ENCODE measurements at places on chromosomes 3 and 15.

- H3K27ac ChIP-seq = no peak overlapping the region
- H3K4me1 ChIP-seq = no peaks in the 10 kb centered on the region
- DNase-seq = no peak
- no peak overlapping the region for H3K4me3 ChIP-seq
- no peaks in the 10 kb centered on the region for H3K36me3 ChIP-seq
- H3K27me3 ChIP-seq = no peaks in the 10 kb centered on the region
Measured at GRCh38 chr15:62141200-62141599, 23.9 kb downstream of the C2CD4B start.

- no peak for DNase-seq
- no peak overlapping the region for H3K27ac ChIP-seq
- H3K36me3 ChIP-seq = no peaks in the 10 kb centered on the region
- H3K27me3 ChIP-seq = no peaks in the 10 kb centered on the region
Measured at GRCh38 chr3:23676093-23676492, 129.7 kb upstream of the UBE2E1 start.

DNA sequence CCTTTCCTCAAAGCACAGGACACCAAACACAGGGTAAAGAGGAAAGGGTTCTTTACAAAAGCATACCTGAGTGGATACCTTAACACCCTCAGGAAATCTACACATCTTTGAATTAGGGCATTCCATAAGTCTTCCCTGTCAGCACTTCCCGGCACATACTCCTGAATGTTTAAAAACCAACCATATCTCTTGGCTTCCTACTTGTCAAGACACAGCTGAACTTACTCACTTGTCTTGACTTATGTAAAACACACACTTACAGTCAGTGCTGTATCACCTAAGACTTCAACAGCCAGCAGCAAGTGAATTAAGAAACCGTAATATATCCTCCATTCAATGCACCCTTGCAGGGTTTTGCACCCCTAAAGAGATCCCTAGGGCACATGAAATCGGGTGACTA lies 17.5 kb downstream of the IL1RAP start:
- no peak overlapping the region for H3K4me3 ChIP-seq
- H3K27me3 ChIP-seq = no peaks in the 10 kb centered on the region
- DNase-seq = no peak
- H3K4me1 ChIP-seq = peaks cover 19% of the 10 kb centered on the region

DNA sequence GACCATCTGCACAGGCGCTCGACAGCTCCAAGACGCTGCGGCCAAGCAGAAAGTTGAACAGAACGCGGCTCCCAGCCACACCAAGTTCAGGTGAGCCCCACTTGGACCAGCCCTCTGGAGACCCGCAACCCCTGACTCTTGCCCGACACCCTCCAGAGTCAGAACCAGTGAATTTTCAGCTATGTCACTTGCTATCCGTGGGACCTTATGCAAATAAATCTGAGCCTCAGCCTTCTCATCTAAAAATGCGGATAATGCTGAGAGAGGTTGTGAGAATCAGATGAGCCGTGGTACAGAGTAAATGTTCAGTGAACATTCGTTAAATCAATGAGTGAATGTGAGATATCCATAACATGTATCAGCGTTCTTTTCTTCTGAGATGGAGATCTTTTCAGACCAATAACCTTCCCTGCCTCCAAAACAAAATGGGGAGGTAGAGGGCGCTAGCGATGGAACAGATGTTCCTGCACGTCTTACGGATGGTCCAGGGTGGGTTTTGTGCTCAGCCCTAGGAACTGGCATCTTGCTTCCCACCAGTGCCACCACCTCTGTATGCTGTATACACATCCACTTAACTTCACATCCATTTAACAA lies 524 bp downstream of the MRPS11 start:
- H3K27me3 ChIP-seq = no peaks in the 10 kb centered on the region
- no peak for DNase-seq
- H3K27ac ChIP-seq = peak overlapping the region; percentile 95

- H3K27ac ChIP-seq = no peak overlapping the region
- no peak for DNase-seq
- H3K4me3 ChIP-seq = no peak overlapping the region
- peaks cover 10% of the 10 kb centered on the region for H3K36me3 ChIP-seq
Measured at GRCh38 chr3:129553719-129554118, 10.7 kb downstream of the H1-8 start.

- no peak for DNase-seq
- no peaks in the 10 kb centered on the region for H3K36me3 ChIP-seq
- peaks cover 61% of the 10 kb centered on the region for H3K4me1 ChIP-seq
- no peak overlapping the region for H3K4me3 ChIP-seq
- H3K27me3 ChIP-seq = no peaks in the 10 kb centered on the region
Measured at GRCh38 chr15:57503911-57504598, 87.6 kb upstream of the MYZAP start.

DNA sequence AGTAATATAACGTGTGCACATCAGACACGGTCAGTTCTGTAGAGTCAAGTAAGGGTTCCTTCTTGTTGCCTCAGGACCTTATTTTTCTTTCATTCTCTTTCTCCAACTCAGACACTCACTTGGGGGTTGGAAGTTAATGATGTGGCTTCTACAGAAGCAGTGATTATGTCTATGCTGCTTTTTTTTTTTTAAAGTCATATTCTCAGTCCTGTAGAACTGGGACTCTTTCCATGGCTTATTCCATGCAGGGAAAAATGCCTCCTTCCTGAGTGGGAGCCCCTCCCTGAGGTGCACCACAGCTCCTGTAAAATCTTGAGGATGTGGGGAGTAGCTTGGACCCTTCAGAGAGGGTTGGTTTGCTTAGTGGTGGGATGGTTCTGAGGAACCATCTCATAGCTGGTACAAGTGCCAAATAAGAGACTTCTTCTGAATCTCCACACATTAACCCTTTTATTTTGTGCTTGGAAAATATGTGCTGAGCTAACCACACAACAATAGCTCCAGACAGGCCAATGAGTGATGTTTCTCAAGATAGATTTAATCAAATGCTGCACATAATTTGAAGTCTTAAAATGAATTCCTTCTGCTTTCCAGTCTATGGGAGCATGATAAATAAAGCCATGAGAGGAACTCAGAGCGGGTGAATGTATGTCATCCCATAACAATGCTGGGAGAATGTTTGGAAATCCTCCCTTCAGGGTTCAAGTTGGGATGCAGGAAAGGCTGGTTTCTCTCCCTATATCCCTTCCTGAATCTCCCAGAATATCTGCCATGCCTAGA lies 23.3 kb upstream of the FSTL1 start:
- no peak for DNase-seq
- no peak overlapping the region for H3K27ac ChIP-seq

GRCh38 chr3:68802111-68802870 lies 130.1 kb downstream of the TAFA4 start:
- no peak overlapping the region for H3K4me3 ChIP-seq
- H3K4me1 ChIP-seq = no peaks in the 10 kb centered on the region
- DNase-seq = no peak
- H3K27ac ChIP-seq = no peak overlapping the region
- H3K36me3 ChIP-seq = no peaks in the 10 kb centered on the region
- H3K27me3 ChIP-seq = no peaks in the 10 kb centered on the region

- DNase-seq = no peak
- H3K36me3 ChIP-seq = no peaks in the 10 kb centered on the region
- no peak overlapping the region for H3K27ac ChIP-seq
- H3K27me3 ChIP-seq = no peaks in the 10 kb centered on the region
- no peaks in the 10 kb centered on the region for H3K4me1 ChIP-seq
Measured at GRCh38 chr3:26768068-26768651, 145.6 kb downstream of the LRRC3B start.

DNA sequence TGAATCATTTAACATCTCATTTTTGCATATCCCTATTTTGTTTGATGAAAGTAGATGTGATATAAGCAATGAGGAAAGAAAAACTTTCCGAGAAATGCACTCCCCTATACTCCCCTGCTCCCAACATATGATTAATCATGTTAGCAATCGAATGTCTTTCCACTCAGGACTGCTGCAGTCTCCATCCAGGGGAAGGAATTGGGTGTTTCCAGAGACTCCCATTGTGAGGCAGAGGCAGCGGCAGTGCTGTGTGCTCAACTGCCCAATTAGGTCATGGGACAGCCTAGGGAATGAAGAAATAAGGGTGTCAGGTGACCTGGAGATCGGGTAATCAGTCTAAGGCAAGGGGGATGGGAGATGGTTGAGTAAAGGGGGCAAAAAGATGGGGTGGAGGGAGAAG lies 268.6 kb upstream of the MEIS2 start:
- H3K4me1 ChIP-seq = no peaks in the 10 kb centered on the region
- H3K27me3 ChIP-seq = no peaks in the 10 kb centered on the region
- no peak overlapping the region for H3K4me3 ChIP-seq
- DNase-seq = no peak
- no peak overlapping the region for H3K27ac ChIP-seq

DNA sequence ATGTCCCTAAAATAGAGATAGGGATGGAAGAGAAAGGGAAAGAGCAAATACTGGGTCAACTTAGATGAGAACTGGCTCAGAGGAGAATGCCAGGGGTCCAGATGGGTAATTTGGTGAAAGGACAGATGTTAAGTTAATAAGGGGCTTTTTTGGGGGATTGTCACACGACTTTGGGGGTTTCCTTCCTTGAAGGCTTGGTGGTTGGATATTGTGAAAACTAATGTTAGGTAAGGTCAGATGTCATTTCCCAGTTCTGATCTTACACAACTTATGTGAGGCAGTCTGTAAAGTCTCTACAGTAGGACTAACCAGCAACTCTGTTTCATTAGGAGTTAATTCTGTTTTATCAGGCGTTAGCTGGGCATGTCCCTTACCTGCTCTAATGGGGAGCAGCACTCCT lies 231.1 kb downstream of the NR2F2 start:
- H3K27ac ChIP-seq = no peak overlapping the region
- no peak overlapping the region for H3K4me3 ChIP-seq
- no peaks in the 10 kb centered on the region for H3K27me3 ChIP-seq
- no peaks in the 10 kb centered on the region for H3K36me3 ChIP-seq
- no peaks in the 10 kb centered on the region for H3K4me1 ChIP-seq

GRCh38 chr3:127794402-127794801 lies 27.9 kb downstream of the MGLL start:
- no peaks in the 10 kb centered on the region for H3K27me3 ChIP-seq
- no peak for DNase-seq
- no peak overlapping the region for H3K27ac ChIP-seq
- peaks cover 55% of the 10 kb centered on the region for H3K36me3 ChIP-seq
- H3K4me1 ChIP-seq = peaks cover 47% of the 10 kb centered on the region

- no peaks in the 10 kb centered on the region for H3K27me3 ChIP-seq
- H3K36me3 ChIP-seq = no peaks in the 10 kb centered on the region
- no peak for DNase-seq
- no peak overlapping the region for H3K4me3 ChIP-seq
- no peak overlapping the region for H3K27ac ChIP-seq
- H3K4me1 ChIP-seq = no peaks in the 10 kb centered on the region
Measured at GRCh38 chr15:39251413-39252133, 329.3 kb upstream of the THBS1 start.
